ENCODE measurements at places on chromosomes 4 and X.

DNA sequence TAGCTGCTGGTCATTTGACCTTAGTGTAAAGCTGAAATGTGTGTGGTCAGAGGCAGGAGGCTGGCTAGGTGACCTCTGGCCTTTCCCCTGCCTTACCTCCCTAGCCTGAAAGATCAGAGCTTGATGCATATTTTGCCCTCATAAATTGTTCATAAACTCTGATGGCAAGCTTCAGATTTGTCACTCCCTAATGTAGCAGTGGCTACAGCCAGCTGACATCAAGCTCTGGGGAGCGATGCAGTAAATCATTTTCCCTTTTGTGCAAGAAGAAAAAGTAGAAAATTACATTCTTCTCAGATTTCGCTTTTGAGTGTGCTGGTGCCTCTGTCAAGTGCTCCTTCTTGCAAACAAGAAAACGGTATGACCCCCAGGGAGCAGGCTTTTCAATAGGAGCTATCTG is 87.7 kb upstream of the MAGEA4 start:
- DNase-seq: no peak

DNA sequence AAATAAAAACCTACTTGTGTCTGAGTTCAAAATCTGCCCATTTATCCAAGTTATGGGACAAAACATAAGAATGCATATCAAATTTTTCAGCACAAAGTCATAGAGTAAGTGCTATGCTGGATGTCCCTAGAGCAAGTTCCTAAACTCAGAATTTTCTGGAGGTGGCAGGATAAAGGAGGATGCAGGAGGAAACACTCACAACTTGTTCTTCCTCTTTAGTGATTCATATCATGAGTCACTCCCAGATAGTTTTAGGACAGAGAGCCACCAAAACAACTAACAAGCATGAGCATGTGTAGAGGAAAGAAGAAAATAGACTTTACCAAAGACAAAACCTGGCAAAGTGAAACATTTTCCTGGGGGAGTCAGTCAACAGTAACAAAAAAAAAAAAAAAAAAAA is 302.7 kb downstream of the KCTD8 start:
- no peak for DNase-seq

DNA sequence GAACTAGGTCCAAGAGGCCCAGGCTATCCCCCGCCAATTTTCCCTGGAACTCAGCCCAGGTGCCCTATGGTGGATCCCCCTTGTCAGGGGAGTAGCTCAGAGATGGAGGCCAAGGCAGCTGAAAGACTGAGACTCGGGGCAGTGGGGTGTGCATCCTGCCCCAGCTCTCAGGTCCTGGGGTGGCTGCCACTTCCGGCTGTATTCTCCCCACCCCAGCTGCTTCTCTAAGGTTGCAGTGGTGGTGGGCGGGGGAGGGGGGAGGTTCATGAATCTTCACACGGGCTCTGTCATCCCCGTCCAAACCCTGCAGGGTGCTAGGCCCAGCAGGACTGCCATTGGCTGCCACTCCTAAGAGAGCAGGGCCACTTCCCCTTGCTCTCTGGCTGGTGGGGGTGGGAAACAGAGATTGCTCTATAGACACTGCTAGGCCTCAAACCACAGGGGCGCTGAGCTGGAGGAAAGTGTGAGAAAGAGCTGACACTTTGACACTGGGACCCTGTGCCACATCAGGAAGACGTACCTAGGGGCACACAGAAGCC is 1.5 kb downstream of the SASH3 start:
- DNase-seq: no peak

DNA sequence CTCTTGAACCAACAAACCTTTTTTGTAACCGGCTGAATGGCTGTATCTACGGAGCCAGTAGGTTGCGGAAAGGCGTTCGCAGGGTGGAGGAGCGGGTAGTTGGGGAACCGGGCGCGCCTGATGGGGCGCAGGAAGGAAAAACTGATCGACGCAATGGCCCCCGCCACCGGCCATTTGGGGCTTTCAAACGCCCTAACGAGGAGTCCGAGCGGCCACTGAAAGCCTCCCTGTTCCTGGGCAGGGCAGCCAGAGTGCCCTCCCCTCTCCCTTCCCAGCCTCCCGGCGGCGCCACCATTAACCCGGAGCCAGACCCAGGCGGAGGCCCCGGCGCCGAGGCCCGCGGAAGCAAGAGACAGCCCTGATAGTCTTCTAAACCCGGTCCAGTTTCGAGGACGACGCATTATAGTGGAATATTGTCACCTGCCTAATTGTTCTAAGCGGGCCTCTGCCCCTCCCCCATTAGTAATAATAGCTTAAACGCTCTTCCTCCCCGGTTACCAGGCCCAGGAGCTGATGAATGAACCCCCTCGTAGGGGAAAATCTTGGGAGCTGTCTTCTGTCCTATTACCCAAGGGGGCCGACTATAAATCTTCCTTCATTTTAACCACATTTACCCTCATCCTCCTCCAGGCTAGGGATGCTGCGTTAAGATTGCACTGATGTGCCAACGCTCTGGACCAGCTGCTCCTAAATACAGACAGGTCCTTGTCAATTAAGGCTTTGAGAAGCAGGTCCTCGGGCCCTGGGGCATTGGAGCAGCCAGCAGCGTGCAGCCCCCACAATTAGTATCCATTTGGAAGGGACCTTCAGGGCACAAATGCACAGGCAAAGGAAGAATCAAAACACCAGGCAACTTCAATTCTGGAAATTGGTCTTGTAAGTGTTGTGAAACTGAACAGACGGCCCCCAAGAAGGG is 61.6 kb upstream of the TMEM33 start:
- DNase-seq: no peak

DNA sequence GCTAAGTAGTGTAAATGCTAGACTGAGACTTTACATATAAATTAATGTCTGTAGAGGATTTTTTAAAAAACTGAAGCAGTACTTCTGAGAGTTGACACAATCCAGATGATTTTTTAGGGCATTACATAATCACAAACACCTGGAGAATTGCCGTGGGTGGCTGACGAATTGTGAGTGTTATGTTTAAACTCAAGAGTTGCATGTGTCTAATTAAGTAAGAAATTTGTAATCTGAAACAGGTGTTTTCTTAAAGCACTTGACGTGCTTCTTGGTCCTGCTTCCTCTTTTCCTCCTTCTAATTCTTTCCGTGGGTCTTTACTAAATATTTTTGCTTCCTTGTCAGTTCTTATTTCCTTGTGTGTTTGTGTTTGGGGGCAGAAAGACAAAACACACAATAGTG is 27.8 kb downstream of the PIR start:
- peak; percentile 52 for DNase-seq

- no peak for DNase-seq
These were observed 211.8 kb downstream of the PPP3CA start for GRCh38 chr4:101135371-101136010.

DNA sequence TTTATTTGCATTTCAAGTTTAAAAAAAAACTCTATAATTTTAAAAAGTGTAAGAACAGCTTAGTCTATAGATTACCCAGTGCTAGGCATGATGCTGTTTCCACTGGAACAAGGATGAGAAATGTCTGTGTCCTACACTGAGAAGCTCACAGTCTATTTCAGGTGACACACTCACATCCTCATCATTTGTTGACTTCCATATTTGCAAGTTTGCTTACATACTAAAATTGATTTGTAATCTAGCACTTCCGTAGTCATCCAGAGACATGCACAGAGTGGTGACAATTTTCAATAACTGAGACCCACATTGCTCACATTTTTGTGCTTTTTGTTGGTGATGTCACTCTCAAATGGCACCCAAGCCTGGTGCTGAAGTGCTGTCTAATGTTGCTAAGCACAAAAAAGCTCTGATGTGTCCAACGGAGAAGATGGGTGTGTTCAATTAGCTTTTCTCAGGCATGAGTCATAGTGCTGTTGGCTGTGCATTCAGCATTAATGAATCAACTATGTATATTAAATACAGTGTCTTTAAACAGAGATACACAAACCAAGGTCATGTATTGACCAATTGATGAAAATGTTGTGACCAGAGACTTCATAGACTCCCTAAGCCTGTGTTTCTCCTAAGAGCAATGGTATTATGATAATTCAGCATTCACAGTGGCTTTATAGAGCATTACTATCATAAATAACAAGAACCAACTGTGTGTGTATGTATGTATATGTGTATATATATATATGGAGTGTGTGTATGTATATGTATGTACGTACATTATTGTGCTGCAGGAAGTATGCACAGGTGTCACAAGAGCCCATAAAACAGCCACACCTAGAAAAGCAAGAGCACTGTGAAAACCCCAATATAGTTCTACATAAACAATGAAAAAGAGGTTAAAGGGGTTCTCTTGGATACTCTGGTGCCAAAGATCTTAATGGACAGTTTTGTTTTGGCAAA is 31.2 kb upstream of the VCX3B start:
- no peak for DNase-seq

- peak; percentile 75 for DNase-seq
These were observed 127.0 kb upstream of the SH3RF1 start for GRCh38 chr4:169397762-169398161.

GRCh38 chr4:127782275-127783025 is at the start of gene HSPA4L:
TSS of gene HSPA4L (plus strand) at chr4:127782322. CDS start at chr4:127782551, 229 bp downstream.
- DNase-seq: peak; percentile 50

DNA sequence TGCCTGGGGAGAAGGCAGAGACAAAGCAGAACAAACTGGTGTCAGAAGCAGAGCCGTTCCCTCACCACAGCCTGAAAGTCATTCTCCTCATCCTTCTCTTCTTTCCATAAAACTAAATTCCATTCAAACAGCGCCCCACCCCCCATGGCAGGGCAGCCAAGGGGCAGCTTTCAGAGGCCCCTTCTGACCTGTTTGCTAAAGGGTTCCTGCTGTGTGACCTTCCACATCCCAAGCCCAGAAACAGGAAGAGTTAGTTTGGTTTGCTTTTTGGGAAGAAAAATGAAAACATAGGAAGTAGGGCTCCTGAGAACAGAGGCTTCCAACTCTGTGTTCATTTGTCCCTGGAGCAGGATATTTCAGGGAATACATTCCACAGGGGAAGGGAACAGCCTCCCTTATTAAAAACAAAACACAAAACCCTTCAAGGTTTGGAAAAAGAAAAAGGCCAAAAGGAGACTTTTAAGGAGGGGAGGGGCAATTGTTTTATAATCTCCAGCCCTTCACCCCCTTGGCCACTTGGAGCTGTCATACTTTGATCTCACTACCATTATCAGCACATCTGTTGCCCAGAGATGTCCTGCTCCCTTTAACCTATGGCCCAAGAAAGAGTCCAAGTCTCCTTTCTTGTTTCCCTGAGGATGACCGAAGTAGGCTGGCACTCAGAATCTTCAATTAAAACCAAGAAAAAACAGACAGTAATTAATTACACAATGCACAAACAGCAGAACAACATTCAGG is 25.3 kb downstream of the STARD8 start:
- DNase-seq: no peak

GRCh38 chr4:55386073-55386472 is 9.7 kb upstream of the TMEM165 start:
- peak; percentile 21 for DNase-seq

- peak; percentile 53 for DNase-seq
These were observed 157.0 kb downstream of the PCDH18 start for GRCh38 chr4:137375111-137375850.

GRCh38 chr4:158895797-158896576 is 127.2 kb downstream of the FNIP2 start:
- no peak for DNase-seq

GRCh38 chr4:15118292-15118691 is 116.0 kb downstream of the CPEB2 start:
- DNase-seq: peak; percentile 57
